ENCODE measurements at places on chromosomes 12 and 14.

DNA sequence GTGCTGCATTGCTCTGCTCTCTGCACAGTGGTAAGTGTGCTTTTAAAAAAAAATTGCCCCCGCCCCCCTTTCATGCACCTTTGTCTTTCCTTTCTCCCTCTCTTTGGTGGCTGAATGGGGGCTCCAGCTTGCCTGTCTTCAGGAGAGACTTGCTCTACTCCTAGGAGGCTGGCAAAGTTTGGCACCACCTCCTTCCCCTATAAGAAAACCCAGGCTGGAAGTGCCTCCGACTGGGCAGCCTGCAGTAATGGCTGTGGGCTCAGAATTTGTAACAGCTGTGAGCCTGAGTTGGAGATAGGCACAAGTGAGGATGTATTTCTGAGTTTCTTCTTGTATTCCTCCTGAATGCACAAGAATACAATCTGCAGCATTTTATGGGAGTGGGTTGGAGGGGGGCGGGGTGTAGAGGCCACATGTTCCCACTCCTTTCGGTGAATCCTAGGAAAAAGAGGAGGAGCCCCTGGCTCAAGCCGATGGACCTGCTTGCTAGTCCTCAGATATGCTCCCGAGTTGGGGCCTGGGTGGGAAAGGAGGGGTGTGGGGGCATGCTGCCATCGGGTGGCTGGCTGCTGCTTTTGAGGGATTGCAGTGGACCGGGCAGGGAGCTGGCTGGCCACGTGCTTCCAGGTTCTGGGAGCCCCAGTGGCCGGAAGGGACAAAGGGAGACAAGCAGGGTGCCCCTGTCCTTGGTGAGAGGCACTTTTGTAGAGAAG, 124.3 kb downstream of the TSPAN9 start:
- no peak for DNase-seq

DNA sequence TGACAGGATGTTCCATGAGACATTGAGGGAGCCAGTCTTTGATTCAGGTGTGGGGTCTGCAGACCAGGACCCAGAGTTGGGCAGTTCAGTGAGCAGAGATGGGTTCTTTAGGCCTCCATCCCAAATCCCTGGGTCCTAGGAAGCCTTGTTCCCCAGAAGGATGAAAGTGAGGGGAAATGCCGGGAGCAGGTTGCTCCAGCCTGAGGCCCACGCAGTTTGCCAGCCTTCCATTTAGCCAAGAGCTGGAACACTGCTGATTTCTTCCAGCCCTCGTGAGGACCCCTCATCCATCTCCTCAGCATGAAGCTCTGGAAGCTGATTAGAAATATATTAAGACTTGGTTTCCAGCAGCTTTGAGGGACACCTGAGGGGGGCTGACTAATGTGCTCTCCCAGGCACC, 12.1 kb downstream of the C14orf132 start:
- no peak for DNase-seq

DNA sequence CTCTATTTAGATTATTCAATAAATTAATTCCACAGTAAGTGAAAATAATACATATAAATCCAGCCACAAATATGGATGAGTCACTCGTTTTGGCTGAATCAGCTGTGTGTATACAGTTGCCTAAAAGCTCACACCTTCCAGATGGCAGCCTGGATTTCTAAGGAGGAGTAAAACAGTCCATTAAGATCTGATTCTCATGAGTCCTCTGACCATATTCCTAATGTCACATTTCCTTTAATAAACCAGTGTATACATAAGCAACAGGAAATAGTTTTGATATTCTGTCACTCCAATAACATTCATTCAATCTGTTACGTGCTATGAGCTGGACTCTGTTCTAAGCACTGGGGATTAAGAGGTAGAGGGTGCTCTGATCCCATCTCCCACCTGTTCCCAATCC, 21.8 kb downstream of the MDM1 start:
- DNase-seq, result peak; percentile 92

- peak; percentile 55 for DNase-seq
Measured at GRCh38 chr12:63821781-63822251, 22.7 kb upstream of the SRGAP1 start.

GRCh38 chr14:34424488-34424887, 37.6 kb downstream of the SPTSSA start:
- DNase-seq, result no peak

DNA sequence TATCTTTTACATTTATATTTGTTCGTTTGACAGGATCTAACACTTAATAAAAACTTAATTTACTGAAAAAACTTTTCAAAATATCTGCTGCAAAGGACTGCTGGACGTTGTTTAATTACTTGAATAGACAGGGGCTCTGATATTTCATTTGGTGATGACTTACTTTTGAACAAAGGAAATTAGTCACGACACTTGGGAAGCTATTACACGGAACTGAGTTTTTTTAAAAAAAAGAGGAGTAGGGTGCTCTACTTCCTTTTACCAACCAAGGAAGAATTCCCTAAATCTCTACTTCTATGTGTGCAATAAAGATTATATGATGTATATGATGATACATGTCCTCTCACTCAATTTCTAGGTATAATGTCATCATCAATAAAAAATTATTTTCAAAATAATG, 4.7 kb downstream of the FGD6 start:
- no peak for DNase-seq

GRCh38 chr14:34335968-34336367, 126.1 kb downstream of the SPTSSA start:
- DNase-seq, result no peak

DNA sequence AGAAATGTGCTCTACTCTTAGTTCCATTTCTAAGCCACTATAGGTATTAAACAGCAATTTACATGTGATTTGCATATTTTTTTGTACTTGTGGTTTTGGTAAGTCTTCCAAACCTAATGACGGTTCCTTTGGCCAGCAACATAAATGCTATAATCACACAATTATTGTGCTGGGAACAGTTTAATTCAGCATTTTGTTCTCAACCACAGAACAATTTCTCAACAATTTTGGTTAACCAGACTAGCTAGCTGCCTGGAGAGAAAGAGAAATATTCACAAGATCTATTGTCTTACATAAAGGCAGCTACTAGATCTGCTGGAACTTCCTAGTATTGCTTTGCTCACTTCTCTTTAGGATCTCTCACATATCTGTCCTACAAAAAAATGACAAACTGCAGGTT, 265.3 kb downstream of the SOX5 start:
- DNase-seq, result no peak

- DNase-seq, result no peak
Measured at GRCh38 chr12:4643747-4644146, 5.1 kb downstream of the AKAP3 start.

DNA sequence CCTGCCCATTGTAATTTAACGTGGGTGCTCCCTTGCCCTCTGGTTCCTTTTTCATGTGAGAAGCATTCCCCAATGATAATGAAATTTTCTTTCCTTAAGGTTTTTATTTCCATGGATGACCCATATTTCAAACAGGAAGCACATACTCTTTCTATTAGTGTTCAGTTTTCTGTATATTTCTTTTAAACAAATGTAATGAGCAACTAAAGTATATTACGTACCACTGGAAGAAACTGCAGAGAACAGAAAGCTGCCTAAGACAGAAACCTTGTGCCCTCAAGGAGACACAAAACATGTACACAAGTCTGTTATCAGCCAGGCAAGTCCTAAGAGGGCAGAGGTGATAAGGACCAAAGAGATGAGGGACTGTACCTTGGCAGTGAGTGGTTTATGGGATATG, 414.9 kb downstream of the ETNK1 start:
- no peak for DNase-seq

- no peak for DNase-seq
Measured at GRCh38 chr14:33062476-33062875, 123.8 kb downstream of the NPAS3 start.

DNA sequence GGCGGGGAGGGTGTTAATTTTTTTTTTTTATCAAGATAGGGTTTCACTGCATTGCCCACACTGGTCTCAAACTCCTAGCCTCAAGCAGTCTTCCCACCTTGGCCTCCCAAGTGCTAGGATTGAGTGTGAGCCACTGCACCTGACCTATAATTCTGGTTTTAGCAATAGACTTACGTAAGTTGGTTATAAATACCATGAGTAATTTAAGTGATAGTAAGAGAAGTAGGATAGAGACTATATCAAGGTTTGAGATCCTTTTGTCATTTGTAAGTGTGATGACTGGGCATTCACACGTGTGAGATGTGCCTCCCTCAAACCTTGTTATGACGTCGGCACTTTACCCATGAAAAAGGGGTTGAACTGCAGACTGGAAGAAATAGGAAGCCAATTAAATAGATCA, 22.5 kb downstream of the SINHCAF start:
- no peak for DNase-seq

GRCh38 chr14:54424479-54424901, 16.7 kb downstream of the CNIH1 start:
- no peak for DNase-seq

- DNase-seq, result no peak
Measured at GRCh38 chr12:52528641-52529143, 8.5 kb upstream of the KRT5 start.

GRCh38 chr12:117059156-117059555, 40.1 kb downstream of the TESC start:
- DNase-seq, result no peak

- DNase-seq, result peak; percentile 74
Measured at GRCh38 chr14:96042248-96042930, 3.2 kb downstream of the C14orf132 start.

DNA sequence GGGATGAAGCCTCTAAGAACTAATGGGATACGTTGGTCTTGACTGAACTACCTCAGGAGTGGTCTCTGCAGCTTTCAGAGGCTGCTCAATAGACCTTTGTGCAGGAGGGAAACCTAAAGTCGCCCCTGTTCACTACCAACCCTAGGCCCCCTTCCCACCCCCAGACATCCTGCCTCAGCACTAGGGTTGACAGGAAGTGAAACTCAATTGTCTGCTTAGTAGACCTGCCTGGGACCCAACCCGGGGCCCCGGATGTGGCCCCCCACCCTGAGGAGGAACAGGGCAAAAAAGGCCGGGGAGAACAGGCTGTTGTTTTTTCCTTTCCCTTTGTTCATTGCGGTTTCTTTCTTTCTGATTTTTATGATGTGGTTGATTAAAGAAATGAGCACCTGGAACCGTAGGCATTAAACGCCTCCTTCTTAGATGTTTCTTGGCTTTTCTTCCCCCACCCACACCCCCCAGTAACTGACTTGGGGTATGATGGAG, 1.6 kb upstream of the DGKA start:
- no peak for DNase-seq

DNA sequence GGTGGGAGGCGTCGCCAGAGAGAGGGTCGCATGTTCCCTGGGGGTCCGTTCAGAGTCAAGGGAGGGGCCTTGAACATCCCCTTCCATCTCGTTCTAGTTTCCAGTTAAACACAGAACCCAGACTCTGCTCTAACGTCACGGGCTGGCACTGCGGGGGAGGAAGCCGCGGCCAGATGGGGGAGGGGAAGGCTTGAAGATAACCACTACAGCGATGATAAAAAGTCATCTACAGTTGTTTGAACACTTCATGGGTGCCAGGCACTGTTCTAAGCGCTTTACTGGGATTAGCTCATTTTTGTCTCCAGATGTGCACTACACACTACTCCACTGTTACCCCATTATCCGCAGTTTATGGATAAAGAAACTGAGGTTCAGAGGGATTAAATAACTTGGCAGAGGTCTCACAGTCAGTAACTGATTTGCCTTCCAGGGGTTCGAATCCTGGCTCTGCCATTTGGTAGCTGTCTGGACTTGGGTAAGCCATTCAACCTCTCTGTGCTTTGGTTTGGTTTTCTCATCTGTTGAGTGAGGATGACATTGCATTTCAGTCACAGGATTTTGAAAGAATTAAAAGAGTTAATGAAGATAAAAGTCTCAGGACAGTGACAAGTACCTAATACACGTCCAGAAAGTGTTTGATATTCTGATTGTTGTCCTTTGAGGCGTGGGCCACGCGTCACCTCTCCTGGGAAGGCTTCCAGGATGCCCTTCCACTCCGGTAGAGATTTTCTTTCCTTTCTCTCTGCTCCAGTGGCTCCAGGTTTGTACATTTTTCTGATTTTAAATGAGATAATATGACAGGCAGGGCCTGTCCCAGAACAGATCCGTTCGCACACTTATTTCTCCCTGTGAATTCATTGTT, 798 bp upstream of the RASAL1 start:
- DNase-seq, result no peak

DNA sequence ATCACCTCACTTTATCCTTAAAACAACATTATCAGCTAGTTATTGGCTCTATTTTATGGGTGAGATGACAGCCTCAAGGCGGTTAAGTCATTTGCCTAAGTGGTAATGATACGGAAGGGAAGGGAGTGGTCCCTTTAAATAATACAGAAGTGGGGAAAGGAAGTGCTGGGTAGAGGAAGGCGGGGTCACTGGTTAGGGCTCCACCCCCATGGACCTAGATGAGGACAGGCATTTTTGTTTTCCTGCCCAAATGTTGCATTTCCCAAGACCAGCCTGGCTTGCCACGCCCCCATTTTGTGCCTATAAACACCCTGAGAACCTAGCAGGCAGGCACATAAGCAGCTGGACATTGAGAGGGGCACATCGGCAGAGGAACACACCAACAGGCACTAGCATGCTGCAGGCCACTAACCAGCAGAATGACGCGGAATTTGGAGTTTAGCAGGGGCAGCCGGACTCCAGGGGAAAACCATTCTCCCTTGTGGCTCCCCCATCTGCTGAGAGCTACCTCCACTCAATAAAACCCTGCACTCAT, 100.9 kb downstream of the EPS8 start:
- DNase-seq, result no peak

DNA sequence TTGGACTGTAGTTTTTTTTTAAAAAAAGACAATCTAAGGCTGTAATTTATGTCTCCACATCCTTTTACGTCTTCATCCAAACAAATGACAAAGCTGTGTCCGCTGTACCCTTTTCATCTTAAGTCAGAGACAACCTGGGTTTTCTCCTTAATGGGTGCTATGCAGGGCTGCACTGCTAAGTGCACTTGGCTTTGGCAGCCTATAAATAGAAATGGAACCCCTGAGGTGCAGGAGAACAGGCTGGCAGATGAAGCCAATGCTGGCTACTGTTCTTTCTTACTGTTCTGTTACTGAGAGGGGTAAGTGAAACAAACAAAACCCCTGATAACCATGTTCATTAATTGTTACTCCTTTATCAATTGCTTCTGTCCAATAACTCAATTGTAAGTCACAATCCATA, 47.1 kb upstream of the KICS2 start:
- no peak for DNase-seq

GRCh38 chr12:13049816-13050215, 5.6 kb downstream of the FAM234B start:
- DNase-seq, result peak; percentile 34

DNA sequence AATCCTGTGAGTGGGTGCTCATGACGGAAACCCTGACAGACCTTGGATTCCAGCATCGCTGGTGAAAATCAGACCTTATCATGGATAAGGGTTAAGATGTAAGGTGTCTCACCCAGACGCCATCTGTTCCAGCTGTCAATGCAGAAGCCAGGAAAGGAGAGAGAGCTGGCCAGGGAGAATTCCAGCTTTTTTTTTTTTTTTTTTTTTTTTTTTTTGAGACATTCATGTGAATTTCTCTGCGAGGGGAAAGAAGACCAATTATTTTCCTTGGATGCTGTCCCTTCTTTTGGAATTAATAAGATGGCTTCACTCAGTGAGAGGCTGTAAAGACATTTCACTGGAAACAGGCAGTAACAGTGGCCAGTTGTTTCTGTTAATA, 1.8 kb downstream of the TRAF3 start:
- no peak for DNase-seq

- no peak for DNase-seq
Measured at GRCh38 chr12:41619705-41620104, 431.6 kb downstream of the PDZRN4 start.
